ENCODE measurements at places on chromosomes 3 and 15.

GRCh38 chr15:40233727-40234577 is 4.9 kb upstream of the PAK6 start:
- DNase-seq, result no peak

DNA sequence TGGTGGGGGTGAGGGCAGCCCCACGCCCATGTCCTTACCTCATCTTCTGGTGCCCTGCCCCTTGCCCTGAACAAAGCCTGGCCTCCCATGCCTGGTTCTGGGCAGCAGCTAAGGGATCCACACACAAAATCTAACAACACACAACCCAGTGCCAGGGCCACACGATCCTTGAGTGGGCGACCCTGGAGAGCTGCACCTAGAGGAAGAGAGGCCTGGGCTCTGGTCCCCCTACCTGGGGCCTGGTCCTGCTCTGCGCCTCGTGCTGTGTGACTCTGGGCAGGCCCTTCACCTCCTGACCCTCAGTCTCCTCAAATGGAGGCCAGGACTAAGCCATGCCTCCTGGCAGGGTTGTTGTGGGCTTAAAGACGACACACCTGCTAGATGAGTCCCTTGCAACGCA is 20.0 kb upstream of the C3orf22 start:
- DNase-seq, result no peak

DNA sequence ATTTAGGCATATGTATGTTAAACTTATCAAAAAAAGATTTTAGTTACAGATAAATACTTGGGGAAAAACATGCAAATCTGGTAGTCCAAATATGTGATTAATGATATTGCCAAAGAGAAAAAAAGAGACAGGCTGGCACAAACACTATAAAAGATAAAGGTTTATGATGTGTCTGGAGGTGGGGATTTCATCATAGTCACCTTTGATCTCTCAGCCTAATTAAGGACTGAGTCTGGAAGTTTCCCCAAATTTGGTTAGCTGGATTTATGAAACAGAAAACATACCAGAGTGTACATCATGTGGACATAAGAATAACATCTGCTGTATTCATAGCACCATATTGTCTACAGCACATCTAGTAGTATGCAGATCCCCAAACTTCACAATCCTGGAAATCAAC is 157.0 kb downstream of the FGF12 start:
- DNase-seq, result no peak

DNA sequence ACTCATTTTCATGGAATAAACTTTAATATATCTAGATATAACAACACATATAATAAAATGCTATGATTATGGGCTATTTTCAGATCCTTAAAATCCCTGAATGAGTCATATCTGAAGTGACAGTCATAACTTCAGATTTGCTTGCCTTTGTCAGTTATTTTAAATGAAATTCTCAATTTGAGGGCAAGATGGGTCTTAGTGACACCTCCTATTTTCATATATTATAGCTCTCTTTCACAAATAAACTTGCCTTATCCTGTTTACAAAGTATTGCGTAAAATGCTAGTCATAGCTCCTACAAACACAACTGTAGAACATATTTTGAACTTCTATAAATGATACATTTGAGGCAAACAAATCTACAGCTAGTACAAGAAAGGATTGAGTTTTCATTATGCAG is 6.2 kb upstream of the THRB start:
- DNase-seq, result no peak

GRCh38 chr3:124584552-124585391 is 145.5 kb upstream of the UMPS start:
- no peak for DNase-seq

GRCh38 chr3:127068871-127069270 is 86.0 kb downstream of the PLXNA1 start:
- no peak for DNase-seq

DNA sequence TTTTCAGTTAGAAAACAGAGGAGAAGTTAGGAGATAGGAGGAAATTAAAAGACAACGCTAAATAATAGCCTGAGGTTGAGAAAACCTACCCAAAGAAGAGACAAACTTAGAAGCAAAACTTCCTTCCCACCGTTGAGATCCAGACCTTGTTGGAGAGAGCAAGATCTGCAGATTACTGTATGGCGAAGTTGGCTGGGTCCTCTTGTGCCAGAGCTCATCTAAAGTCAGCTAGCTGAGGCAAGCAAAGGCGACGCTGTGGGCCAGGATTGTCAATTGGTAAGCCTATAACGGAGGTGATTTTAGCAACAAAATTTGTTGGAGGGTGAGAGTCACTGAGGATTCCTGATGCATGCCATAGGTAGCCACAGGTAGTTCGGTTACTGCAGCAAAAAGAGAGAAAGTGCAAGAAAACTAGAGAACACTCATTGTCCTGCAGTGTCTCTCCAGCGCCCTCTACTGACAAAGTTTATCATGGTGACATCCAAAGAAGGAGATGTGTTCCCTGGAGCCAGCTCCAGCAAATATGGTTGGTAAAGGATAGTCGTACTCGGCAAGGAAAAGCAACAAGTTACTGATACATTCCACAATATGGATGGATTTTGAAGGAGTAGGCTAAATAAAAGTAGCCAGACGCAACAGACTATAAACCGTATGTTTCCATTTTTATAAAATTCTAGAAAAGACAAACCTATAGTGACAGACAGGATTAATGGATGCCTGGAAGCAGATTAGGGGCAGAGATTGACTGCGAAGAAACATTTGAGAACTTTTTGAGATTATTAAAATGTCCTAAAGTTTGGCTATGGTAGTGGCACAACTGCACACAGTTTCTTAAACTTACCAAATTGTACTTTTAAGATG is 9.8 kb upstream of the OR5K4 start:
- DNase-seq, result peak; percentile 55
